ENCODE measurements at places on chromosomes 11 and 22.

DNA sequence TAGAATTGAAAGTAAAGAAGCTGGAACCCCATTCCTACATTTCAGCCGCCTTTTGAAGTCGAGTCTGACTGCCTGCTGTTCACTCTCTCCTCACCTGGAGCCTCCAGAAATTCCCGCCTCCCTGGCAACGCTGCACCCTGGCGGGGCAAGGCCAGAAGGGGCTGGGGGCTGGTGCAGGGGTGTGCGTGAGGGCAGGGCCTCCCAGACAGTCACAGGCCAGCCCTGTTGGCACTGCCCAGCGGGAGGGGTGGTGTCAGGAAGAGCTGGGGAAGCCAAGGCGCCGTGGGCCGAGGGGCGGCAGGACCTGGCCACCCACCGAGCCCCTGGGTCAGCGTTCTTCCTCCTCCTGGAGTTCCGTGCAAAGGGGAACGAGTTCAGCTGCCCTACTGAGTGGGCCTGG, 123.2 kb downstream of the KCNQ1OT1 start:
- DNase-seq, result no peak

GRCh38 chr11:104055596-104055995, 19.2 kb downstream of the DDI1 start:
- no peak for DNase-seq

DNA sequence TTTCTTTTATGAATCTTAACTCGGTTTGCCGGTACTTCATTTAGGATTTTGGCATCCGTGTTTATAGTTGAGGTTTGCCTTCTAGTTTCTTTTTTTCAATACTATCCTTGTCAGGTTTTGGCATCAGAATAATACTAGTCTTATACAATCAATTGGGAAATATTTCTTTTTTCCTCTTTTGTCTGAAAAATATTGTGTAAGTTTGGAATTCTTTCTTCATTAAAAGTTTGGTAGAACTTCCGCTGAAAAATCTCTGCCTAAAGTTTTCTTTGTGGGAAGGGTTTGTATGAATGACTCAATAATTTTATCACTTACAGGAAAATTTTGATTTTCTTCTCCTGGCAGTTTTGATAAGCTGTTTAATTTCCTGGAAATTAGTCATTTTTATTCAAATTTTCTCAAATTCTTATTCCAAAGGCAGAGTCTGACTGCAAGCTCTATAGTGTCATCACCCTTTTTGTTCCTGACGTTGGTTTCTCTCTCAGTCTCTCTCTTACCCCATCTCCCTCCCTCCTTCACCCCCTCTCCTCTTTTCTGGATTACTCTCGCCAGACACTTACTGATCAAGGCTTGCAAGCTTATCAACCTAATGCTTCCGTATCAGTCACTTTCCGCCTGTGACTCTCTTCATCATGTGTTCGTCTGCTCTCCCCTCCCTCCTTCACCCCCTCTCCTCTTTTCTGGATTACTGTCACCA, 555.7 kb downstream of the TBC1D22A start:
- DNase-seq, result no peak

DNA sequence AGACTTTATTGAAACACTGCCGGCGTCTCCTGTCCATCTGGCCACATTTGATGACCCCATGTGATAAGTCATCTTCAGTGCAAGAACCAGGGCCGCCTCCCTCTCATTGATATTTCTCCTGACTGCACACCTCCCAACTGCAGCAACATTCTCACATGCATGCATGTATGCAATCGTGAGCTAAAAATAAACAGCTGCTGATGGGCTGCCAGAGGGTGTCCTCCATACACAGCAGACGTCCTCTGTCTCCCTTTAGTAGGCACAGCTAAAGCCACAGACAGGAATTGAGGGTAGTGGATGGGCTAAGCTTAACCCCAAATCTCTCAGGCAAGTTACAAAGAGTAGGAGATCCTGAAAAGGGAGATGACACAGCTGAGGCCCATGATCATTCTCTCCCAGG, 106.7 kb upstream of the HSD17B12 start:
- DNase-seq, result no peak

DNA sequence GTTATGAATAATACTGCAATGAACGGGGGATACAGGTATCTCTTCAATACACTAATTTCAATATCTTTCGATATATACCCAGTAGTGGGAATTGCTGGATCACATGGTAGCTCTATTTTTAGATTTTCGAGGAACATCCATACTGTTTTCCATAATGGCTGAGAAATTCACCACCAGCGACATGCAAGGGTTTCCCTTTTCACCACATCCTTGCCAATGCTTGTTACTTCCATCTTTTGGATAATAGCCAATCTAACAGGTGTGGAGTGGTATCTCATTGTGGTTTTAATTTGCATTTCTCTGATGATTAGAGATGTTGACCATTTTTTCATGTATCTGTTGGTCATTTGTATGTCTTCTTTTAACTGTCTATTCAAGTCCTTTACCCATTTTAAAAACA, 5.9 kb downstream of the IL10RA start:
- no peak for DNase-seq

- DNase-seq, result no peak
These were observed 266.0 kb upstream of the NARS2 start for GRCh38 chr11:78840623-78841022.

DNA sequence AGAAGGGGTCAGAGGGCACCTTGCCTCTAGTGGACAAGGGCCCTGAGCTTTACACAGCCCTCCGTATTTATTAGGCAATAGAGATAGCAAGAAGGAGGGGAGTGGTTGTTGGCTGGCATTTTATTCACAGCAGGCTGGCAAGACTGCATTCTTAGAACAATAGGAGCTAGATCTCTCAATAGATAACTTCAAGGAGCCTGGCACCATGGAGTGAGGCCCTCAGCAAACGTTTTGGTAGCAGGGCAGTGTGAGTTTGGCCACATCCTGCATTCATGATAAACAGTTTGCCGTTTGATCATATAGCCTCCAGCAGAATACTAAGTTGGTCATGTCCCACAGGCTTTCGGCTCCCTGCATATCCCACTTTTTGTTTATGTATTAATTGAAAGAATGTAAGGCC, 31.6 kb downstream of the OR10A6 start:
- no peak for DNase-seq

- no peak for DNase-seq
These were observed 26.8 kb downstream of the CACNA1I start for GRCh38 chr22:39597236-39597869.

- DNase-seq, result no peak
These were observed 31.8 kb downstream of the FEZ1 start for GRCh38 chr11:125464270-125464662.

- no peak for DNase-seq
These were observed 26.4 kb downstream of the BMAL1 start for GRCh38 chr11:13303668-13304649.

DNA sequence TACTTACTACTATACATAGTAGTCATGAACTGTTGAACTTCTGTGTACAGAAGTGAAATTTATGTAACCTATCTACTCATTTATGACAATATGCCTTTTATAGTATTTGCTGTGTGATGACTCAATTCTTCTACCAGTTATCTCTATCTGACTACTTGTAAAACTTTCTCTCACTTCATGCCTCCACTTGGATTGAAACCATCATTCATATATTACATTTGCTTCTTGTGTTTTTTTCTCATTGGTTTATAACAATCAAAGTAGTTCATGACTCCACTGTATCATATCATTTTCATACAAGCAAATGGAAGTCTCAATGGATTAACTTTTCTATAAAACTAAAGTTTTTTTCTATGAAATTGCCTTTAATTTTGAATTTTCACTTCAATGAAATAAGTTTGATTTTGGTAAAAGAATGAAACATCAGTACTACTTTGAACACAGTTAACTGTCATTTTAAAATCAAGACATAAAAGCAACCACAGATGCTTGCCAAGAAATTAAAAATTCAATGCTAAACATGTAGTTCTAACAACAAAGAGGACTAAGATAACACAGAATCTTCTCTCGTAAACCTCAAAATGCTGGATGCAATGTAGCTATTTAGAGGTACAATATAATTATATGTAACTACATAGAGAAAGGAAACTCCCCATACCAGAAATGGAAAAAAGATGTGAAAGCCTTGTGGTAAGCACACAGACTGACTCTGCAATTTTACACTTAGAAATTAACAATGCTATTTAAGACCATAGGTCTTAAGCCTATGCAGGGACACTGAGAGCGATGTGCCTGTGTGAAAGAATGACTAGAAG, 27.6 kb upstream of the EXPH5 start:
- DNase-seq, result no peak
